ENCODE measurements at places on chromosomes 16 and 17. TPM values are rescaled to one million over a fixed set of nuclear protein-coding genes. Genes with fewer than 3 reads are reported as not detected.

The MT4 gene
- not detected for polyA plus RNA-seq

The KRT27 gene
- polyA plus RNA-seq: not detected

The MRPL12 gene
- polyA plus RNA-seq: 10.4 TPM

The MT2A gene
- not detected for polyA plus RNA-seq

The KRTAP4-9 gene
- polyA plus RNA-seq: not detected

The HEATR9 gene
- polyA plus RNA-seq: not detected

The TEKT5 gene
- not detected for polyA plus RNA-seq

The USP43 gene
- polyA plus RNA-seq: 0.46 TPM

The ALOX12B gene
- 0.31 TPM for polyA plus RNA-seq

The NPIPA8 gene
- polyA plus RNA-seq: not detected

The PRSS33 gene
- polyA plus RNA-seq: not detected

The HOXB4 gene
- not detected for polyA plus RNA-seq

The MPO gene
- polyA plus RNA-seq: not detected

The PRCD gene
- polyA plus RNA-seq: 22.5 TPM

The CLDN7 gene
- not detected for polyA plus RNA-seq

The TEKT1 gene
- not detected for polyA plus RNA-seq

The CCL17 gene
- polyA plus RNA-seq: not detected

The PYDC1 gene
- not detected for polyA plus RNA-seq

The TBX6 gene
- not detected for polyA plus RNA-seq

The ZNF423 gene
- 4.5 TPM for polyA plus RNA-seq

The RANBP10 gene
- polyA plus RNA-seq: 10.9 TPM

The ZG16 gene
- not detected for polyA plus RNA-seq

The NOD2 gene
- not detected for polyA plus RNA-seq

The TOX3 gene
- polyA plus RNA-seq: 2.8 TPM

The ENPP7 gene
- not detected for polyA plus RNA-seq

The TSNAXIP1 gene
- polyA plus RNA-seq: 31.0 TPM

The CTRL gene
- 3.2 TPM for polyA plus RNA-seq

The CIITA gene
- not detected for polyA plus RNA-seq

The FKBP10 gene
- 3.5 TPM for polyA plus RNA-seq

The ADAMTS18 gene
- 0.68 TPM for polyA plus RNA-seq
